ENCODE measurements at places on chromosomes 3 and 15.

GRCh38 chr3:169232863-169233262 is 430.6 kb downstream of the MECOM start:
- no peak for DNase-seq

GRCh38 chr3:12984023-12984823 is 89.0 kb downstream of the IQSEC1 start:
- no peak for DNase-seq

- DNase-seq = no peak
Measured at GRCh38 chr3:126542340-126543241, 16.1 kb downstream of the C3orf22 start.

DNA sequence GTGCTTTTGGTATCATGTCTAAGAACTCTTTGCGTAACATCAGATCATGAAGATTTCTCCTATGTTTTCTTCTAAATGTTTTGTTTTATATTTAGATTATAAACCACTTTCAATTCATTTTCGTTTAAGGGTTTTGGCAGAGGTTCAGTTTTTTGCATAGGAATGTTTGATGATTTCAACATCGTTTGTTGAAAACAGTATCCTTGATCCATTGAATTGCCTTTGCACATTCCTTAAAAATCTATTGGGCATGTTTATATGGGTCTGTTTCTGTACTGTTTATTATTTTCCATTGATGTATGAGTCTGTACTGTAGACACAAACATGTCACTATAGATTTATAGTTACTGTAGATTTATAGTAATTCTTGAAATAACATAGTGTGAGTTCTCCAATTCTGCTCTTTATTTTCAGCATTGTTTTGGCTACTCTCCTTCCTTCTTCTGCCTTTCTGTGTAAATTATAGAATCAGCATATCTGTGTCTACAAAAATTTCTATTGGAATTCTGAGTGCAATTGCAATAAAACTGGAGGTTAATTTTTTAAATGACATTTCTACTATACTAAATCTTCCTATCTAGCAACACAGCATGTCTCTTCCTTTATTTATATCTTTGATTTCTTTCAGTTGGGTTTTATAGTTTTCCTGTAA is 374.0 kb downstream of the SV2B start:
- peak; percentile 76 for DNase-seq

- peak; percentile 4 for DNase-seq
Measured at GRCh38 chr3:24496529-24497482, 2.2 kb upstream of the THRB start.

GRCh38 chr3:14663396-14664135 is 11.4 kb upstream of the C3orf20 start:
- DNase-seq = no peak

GRCh38 chr15:69414701-69415167 is 585 bp downstream of the KIF23 start:
- DNase-seq = peak; percentile 86

- DNase-seq = peak; percentile 21
Measured at GRCh38 chr3:21654662-21655061, 96.3 kb downstream of the ZNF385D start.

DNA sequence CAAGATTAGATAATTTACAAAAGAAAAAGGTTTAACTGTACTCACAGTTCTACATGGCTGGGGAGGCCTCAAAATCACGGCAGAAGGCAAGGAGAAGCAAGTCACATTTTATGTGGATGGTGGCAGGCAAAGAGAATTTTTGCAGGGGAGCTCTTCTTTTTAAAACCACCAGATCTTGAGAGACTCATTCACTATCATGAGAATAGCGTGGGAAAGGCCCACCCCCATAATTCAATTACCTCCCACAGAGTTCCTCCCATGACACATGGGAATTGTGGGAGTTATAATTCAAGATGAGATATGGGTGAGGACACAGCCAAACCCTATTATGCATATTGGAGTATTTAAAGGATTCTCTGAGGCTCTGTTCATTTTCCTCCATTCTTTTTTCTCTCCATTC is 138.7 kb upstream of the CADM2 start:
- no peak for DNase-seq

DNA sequence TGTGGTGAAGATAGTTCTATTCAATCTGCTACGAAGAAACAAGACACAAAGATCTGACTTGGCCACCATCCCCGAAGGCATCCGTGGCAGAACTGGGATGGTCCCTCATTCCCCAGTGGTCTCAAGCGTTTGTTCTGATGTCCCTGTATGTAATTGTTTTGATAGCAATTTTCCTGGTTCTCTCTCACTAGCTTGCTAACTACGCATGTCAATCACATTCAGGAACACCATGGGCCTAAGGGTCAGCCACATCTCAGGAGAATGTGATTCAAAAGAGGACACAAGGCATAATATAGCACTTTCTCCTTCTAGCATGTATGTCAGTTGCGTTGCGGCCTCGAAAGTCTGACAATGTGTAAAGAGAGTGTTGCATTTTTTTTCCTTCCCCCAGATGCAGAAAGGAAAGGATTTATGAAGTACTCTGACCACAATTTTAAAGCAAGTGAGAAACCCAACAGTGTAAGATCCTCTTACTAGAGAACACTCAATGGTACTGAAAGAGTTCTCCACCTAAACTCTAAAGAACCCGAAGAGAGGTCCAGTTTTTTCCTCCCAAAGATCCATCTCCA is 32.0 kb upstream of the TCF12 start:
- DNase-seq = no peak

GRCh38 chr15:52181938-52182780 is 9.0 kb downstream of the GNB5 start:
- DNase-seq = no peak

DNA sequence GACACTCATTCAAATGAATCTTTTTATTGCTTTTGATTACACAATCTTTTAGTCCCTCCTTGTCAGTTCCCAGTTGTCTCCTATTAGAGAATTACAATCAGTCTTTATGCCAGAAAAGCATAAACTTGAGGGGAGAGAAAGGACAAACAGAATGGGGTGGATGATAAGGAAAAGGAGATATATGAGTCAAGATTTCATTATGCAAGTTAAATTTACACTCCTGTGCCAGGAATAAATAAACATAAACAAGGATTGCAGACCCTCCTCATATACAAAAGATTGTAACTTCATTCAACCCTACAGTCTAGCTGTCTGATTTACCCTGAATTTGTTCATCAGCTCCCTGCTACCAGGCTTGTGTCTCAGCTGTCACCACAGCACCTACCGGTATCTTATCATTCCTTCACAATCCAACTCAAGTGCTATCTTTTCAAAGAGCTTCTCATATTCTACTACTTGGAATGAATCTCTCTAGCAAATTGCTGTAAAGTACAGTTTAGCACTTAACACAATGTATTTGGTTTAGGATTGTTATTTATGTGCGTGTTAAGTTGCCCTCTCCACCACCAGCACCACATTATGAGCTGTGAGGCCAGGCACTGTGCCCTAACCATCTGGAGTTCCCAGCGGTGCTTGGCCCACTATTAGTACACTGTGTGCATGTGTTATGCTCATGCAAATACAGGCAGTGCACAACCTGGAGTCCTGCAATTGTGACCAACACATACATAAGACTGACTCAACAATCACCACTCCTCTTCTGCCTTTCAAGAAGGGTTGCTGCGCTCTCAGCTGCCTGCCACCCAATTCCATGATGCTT is 504.1 kb downstream of the TBL1XR1 start:
- no peak for DNase-seq

DNA sequence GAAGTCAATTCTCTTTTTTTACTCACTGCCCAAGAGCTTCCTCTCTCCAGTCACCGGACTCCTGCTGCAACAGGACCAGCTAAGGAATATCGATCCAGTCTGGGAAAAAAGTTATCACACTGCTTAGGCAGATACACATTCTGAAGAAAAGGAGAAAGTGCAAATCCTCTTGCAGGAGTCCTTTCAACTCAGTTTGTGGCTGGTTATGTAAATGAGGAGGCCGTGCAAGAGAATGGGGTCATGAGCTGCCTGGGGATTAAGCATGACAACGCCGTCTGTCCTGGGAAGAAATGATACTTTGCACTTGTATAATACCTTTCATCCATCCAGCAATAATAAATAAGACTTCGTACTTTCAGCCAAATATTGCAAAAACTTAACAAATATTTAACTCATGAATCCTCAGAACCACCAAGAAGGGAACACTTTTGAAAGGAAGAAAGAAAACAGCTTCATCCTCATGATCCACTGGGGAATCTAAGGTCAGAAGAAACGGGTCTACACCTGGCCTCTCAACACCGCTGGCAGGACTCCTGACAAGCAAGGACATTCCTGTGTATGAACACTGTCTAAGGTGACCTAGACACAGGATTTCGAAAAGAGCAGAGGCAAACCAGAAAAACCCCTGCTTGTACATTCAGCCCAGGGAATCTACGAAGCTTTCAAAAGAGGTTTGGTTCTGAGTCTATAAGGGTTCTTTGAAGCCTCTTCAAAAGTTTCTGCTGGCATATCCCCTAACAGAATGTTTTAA is 13.1 kb upstream of the WWTR1 start:
- no peak for DNase-seq

DNA sequence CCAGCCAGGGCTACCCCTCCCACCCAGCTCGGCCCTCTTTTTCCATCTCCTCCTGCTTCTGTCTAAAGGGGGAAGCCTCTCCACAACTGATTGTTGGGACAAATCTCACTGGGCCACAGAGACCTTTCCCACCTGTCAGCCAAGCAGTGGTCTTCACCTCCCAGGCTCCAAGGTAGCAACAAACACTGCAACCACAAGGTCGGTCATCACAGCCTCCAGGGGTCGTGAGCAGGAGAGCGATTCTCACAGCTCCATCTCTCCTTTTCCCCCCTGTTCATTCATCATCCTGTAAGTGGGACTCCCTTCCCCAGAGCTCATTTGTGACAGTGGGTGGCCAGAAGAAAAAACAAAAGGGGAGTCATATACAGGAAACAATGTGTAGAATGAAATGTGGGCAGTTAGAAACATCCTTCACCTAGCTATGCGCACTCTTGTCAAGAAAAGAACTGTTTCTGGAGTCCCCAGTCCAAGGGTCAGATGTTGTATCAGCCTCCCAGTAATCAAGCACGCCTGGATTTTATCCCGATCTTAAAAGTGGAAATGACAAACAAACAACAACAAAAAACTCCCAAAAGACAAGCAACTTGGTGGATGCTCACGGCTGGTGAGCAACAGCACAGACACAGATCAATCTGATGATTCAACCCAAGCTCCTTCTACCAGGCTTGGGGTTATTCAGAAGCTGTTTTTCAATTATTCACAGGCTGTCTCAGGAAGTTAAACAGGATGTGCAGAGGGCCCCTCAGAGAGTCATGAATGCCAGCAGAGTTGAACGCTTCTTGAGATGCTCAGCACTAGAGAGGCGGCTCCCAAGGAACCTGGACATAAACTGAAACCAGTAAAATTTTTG is 22.4 kb downstream of the LYZL4 start:
- no peak for DNase-seq

DNA sequence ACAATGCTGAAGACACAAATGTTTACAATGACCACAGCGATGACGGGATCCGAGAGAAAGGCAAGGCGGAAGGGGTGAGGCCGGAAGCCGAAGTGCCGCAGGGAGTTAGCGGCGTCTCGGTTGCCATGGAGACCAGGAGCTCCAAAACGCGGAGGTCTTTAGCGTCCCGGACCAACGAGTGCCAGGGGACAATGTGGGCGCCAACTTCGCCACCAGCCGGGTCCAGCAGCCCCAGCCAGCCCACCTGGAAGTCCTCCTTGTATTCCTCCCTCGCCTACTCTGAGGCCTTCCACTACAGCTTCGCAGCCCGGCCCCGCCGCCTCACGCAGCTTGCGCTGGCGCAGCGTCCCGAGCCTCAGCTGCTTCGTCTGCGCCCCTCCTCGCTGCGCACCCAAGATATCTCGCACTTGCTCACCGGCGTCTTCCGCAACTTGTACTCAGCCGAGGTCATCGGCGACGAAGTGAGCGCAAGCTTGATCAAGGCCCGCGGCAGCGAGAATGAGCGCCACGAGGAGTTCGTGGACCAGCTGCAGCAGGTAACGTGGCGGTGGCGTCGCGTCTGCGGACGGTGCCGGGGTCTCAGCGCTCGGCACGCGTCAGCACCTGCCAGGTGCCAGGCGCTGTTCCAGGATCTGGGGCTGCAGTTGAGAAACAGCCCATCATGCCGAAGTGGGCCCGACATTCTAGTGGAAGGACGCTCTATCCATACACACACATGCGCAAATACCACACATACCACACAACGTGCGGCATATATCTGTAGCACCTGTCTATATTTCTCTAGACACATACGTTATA is at the start of gene DLEC1:
Gene DLEC1 (plus strand): TSS at position 108 of the 798 bp plus-strand sequence. CDS start 18 bp downstream, at position 126.
- no peak for DNase-seq

- peak; percentile 98 for DNase-seq
Measured at GRCh38 chr3:156535162-156535627, 19.7 kb downstream of the SSR3 start.

- DNase-seq = no peak
Measured at GRCh38 chr15:68228971-68229385, 550 bp downstream of the CLN6 start.

GRCh38 chr3:81723732-81724313 is 37.6 kb downstream of the GBE1 start:
- DNase-seq = no peak

- DNase-seq = no peak
Measured at GRCh38 chr3:4853749-4854140, 125.5 kb upstream of the BHLHE40 start.

DNA sequence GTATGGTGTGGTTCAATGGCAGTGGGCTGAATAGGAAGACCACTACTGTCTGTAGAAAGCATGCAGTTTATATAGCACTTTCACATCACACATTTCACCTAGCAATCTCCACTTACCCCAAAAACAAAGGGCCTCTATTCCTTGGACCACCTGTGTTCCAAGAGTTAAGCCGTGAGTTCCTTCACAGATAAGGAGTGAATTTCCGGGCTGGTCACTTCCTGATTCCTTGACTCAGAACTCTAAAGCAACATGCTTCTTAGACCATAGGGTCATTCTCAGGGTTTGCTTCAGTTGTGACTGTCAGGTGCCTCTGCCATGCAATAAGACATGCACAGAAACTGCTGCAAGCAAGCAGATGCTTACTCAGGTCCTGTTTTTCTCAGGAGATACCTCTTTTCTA is 588.5 kb upstream of the TGFBR2 start:
- no peak for DNase-seq

- DNase-seq = no peak
Measured at GRCh38 chr3:126340596-126340942, 16.6 kb downstream of the KLF15 start.

DNA sequence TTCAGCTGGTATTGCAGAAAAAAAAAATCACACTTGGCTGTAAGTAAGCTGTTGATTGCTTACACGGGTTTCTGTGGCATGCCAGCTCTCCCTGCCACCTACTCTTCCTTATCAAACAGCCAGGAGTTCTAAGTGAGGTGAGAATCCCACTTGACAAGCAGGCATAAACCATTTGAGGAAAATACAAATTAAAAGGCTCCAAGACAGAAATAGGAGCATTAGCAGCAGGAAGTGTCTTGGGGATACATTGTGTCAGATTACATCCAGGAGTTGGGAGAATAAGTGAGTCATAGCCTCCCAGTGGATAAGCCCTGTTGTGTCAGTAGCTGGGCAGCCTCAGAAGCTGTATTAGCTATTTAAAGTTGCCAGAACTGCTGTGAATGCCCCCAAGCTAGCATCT is 256.0 kb downstream of the CNTN4 start:
- no peak for DNase-seq

DNA sequence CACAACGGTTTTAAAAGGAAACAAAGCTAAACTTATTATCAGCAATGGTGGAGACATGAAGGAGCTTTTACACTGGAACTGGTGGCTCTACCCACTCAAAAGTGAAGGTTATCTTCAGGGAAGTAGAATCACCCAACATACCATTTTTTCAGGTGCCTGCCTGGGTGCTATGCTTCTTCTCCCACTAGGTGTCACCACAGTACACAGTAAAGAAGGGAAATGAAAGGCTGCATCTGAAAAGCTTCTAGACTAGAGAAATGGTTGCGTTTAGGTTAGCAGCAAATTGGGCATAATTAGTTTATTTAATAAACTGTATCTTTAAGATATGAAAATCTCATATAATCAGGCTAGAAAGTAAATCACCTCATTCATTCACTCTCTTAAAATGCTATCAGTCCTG is 47.0 kb upstream of the SELENOK start:
- DNase-seq = no peak
